ENCODE measurements at places on chromosomes 12 and 14. TPM values are rescaled to one million over a fixed set of nuclear protein-coding genes. Genes with fewer than 3 reads are reported as not detected.

DNA sequence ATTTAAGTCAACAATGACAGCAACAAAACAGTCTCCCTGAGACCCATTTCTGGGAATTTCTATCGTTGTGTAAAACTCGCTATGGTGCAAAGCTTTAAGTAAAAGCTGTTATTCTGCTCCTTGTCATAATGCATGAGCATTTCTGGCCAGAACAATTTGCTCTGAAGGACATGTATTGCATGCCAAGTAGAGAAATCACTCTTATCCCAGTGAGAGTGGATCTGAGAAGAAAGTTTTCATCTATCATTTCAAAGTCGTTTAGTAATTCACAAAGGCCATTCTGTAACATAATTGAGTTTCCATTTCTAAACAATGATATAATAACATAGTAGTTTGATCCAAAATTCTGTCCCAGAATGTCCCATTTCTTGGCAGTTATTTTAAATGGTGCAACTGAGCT lies 86.6 kb downstream of the TBC1D30 start:
- no peak for DNase-seq

DNA sequence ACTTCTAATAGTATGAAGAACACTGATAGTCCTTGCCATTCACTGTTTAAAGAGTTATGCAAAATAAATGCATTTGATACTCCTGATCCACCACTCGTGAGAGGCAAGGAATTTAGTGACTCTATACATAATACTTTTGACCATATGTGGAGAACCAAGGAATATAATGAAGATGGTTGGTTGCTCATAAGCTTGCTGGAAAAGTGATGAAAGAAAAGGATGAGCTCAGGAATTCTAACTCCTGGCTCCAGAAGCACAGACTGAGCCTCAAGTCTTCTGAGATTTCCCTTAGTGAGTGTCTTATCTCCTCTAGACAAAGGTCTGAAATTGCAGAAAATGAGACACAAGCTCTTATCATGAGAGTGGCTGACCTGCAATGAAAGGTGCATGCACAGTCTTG lies 57.1 kb upstream of the KRAS start:
- no peak for DNase-seq

- peak; percentile 68 for DNase-seq
Observed at GRCh38 chr12:19643635-19644034, 204.3 kb downstream of the AEBP2 start.

DNA sequence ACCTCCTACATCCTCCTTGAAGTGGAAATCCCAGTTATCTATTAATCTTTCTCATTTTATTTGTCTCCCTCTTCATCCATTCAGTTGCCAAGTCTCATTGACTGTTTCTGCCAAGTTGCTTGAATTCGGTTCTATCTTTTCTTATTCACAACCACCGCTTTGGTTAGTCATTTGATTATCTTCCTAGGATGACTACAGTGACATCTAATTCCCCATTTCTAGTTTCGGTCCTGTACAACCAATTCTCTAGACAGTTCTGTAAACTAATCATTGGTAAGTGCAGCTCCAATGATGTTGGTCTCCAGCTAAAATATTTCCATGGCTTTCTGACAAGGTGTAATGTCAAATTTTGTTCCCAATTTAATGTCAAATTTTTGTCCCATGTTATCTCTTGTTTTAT lies 220.1 kb downstream of the ADAMTS20 start:
- no peak for DNase-seq

- no peak for DNase-seq
Observed at GRCh38 chr12:132765361-132765760, 3.7 kb upstream of the ANKLE2 start.

DNA sequence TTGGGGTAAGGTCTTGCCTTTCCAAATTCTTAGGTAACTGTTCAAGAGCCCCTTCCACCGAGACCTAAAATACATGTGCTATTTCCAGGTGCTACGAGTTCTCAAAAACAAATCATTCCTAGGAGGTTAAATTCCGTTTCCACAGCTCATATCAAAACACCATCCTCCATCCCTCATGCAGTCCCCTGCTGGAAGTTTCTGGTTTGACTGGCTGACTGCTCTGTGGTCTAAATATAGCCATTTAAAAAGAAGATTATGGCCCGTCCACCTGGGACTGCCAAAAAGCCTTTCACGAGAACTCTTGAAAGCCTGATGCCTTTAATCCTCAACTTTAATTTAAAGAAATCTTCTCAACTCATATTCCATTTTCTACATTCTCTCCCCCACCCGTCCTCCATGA lies 201.5 kb upstream of the MYL2 start:
- peak; percentile 34 for DNase-seq

- no peak for DNase-seq
Observed at GRCh38 chr14:103480595-103480994, 42.0 kb downstream of the CKB start.

DNA sequence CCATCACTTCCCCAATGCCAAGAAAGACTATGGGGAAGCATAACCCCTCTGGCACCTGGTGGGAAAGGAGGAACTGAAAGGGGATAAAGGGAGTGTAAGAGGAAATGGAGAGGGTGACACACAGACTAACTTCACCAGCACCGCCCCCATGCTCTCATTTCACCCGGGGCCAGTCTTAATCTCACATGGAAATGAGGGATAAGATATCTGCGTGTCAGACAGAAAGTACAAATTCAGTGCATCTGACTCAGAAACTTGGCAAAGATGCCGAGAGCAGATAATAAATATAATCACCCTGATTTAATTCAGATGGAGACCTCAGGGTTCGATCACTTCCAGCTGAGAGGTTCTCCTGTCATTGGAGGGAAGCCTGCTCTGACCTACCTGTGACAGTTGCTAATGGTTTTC lies 191.6 kb downstream of the DUSP6 start:
- no peak for DNase-seq

GRCh38 chr12:113152835-113153814 lies 3.6 kb downstream of the CFAP73 start:
- peak; percentile 67 for DNase-seq

The FBRSL1 gene
- 57.7 TPM for polyA plus RNA-seq

DNA sequence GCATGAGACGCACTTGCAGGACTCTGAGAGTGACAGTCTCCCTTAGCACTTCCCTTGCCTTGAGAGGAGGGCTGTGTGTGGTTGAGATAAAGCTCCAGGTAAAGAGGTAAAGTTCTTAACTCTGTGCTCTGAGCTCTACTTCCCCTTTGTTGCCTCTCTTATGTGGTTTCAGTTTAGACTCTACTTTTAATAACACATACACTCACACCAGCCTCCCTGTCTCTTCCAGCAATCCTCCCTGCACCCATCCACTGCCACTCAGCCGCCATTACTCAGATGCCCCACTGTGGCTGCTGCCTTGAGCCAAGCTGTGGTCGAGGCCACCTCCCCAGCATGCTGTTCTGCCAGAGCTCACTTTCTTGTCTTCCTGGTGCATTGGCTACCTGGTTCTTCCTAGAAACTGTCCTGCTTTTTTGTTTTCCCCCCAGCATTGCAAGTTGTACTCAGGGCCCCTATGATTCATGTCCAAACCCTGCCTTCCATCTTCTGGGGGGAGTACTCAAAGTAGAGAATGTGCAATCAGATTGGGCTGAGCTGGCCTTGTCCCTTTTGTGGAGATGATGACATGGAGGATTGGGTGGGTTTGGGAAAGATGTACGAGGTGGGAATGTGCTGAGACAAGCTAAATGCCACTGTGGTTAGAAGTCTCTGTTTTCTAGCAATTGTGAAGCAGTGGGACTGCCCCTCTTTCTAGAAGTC lies 115.5 kb upstream of the PARP11 start:
- DNase-seq = no peak

DNA sequence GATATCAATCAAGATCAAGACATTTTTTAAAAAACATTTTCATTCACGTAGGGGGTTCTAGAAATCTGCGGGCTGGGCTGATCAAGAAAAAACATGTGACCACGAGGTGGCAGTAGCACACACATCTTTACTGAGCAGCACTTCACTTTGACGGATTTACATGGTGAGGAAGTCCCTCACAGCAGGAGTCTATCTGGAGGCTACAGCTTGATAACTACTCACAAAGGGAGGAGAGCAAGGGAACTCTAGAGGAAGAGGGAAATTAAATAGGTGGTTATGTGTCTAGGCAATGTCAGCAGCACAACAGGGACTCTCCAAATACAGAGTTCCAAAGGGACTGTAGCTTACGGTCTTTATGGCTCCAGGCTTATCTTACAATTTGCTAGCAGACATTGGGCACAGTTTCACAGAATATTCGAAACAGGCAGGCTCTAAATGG lies 248.1 kb downstream of the DPY19L2 start:
- no peak for DNase-seq

The INTS13 gene
- polyA plus RNA-seq = 40.2 TPM

- DNase-seq = no peak
Observed at GRCh38 chr12:5280086-5280485, 151.8 kb upstream of the NTF3 start.

The FOXG1 gene
- polyA plus RNA-seq = 0.03 TPM

DNA sequence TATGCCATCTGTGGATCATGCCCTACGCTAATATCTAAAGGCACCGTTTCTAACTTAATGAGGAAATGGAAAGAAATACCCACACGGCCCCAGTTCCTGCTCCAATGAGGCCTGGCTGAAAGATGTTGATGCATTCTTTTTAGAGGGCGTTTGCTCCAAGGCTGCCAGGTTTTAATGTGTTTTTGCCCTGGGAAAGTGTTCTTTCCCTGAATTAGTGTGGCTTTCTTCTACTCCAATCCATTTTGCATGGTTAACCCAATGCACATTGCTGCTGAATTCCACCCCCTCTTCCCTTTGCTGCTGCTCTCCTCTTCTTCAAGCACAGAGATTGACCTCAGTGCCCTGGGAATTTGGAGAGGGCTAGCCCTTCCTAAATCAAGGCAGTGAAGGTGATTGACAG lies 1.1 kb downstream of the MYF5 start:
- DNase-seq = no peak

DNA sequence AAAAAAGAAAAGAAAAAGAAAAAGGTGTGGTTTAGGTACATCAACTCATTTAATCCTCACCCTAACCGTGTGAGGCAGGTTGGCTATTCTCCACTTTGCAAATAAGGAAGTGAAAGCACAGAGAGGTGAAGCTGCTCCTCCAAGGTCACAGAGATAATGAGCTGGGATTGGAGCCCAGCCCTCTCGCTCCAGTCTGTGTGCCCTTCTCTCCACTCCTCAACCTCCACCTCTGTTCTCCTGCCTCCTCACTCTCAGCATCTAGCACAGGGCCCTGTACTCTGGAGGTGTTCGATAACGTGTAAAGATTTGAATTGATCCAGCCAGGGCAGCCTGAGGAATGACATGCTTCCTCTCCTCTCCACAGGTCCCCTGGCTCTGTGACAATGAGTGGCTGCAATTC lies 502.3 kb downstream of the TMEM132D start:
- no peak for DNase-seq

The HPD gene
- 2.6 TPM for polyA plus RNA-seq

GRCh38 chr12:58537278-58537677 lies 383.0 kb downstream of the LRIG3 start:
- no peak for DNase-seq

- no peak for DNase-seq
Observed at GRCh38 chr14:103023881-103024473, 33.4 kb downstream of the CDC42BPB start.

The KRT74 gene
- not detected for polyA plus RNA-seq

DNA sequence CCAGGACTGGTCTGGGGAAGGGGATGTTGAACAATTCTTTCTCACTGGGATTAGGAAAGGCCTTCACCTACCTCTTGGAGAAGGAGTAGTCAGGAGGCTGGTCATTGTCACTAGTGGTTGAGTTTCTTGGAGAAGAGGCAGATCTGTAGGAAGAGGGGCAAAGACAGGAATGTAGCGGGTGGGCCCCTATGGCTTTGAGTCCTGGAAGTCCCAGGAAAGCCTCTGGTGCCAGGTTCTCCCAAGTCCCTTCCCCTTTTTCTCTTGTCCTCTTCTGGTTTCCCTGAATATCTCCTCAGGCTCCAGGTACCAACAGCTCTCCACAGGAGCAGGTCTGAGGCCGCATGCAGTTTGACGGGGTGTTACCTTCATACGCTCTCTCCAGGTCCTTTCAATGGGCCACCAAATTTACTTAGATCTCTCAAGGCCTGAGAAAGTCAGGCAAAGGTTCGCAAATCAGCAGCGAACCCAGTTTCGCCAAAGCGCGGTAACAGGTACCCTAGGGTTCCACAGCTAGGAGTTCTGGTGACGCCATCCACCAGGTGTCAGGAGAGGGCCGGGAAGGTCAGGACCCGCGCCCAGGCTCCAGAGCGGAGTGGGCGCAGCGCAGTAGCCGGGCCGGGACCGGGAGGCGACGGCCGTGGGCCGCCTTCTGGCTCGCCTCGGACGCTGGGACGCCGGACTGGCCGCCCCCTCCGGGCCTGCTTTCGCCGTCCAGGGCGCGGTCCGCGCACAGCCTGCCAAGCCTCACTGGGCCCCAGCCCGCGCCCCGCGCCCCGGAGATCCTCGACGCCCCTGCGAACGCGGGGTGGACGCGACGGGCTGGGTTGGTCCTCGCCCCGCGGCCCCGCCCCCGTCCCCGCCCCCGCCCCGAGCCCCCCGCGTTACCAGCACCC lies 795 bp downstream of the SMAGP start:
- peak; percentile 18 for DNase-seq

The INHBE gene
- 0.95 TPM for polyA plus RNA-seq

DNA sequence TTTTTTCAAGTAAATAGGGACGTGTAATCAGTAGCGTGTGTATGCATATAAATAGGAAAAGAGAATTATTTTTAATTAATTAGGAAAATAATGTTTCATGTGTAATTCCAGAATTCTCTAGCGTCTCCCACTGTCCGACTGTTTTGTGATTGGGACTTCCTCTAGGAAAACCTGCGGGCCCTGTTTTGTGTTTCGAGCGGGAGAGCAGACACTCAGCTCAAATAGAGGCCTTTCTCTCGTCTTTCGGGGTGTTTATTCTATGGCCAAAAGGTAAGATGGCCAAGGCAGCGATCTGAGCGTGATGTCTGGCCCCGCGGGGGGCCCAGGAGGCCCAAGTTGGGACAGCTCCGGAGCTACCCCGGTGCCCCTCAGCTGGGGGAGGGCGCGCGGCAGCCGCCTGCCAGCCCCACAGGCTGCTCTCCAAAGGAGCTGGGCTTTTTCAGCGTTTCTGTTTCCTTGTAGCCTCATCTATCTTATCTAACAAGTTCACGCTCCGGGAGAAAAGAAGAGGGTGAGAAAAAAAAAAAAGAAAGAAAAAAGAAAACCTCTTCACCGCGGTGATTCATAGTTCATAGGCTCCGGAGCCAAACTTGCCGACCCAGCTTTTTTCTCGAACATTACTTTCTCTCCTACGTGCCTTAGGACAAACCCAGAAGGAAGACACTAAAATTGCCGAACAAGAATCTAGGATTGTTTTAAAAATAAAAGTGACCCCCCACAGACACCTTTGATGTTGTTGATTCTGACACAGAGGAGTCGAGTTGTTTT lies 7.5 kb upstream of the FOXG1 start:
- DNase-seq = no peak

GRCh38 chr14:69643430-69644200 lies 32.2 kb downstream of the SUSD6 start:
- no peak for DNase-seq
